NCI-H1417 treated with DMSO at 0.1 percent for 48 hours (cell line): ENCODE measurements at places on chromosomes 16 and 17.

DNA sequence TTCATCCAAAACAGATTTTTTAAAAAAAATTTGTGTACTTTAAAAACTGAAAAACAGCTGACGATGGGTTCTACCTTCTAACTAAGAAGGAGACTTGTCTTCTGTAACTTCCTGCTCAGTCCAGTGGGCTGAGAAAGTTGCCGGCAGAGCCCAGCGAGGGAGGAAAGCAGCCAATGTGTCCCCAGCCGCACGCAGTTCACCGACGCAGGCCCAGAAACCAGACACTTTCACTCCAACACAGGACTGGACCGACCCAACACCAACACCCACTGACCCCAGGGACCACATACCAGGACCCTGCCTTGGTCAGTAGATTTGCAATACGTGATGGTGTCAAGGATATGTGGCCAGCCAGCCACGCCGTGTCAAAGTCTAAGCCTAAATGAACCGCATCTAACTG is 25.6 kb downstream of the TRAP1 start:
- DNase-seq, result no peak

- no peak for DNase-seq
Measured at GRCh38 chr17:35238821-35239220, 4.1 kb upstream of the SLFN5 start.

DNA sequence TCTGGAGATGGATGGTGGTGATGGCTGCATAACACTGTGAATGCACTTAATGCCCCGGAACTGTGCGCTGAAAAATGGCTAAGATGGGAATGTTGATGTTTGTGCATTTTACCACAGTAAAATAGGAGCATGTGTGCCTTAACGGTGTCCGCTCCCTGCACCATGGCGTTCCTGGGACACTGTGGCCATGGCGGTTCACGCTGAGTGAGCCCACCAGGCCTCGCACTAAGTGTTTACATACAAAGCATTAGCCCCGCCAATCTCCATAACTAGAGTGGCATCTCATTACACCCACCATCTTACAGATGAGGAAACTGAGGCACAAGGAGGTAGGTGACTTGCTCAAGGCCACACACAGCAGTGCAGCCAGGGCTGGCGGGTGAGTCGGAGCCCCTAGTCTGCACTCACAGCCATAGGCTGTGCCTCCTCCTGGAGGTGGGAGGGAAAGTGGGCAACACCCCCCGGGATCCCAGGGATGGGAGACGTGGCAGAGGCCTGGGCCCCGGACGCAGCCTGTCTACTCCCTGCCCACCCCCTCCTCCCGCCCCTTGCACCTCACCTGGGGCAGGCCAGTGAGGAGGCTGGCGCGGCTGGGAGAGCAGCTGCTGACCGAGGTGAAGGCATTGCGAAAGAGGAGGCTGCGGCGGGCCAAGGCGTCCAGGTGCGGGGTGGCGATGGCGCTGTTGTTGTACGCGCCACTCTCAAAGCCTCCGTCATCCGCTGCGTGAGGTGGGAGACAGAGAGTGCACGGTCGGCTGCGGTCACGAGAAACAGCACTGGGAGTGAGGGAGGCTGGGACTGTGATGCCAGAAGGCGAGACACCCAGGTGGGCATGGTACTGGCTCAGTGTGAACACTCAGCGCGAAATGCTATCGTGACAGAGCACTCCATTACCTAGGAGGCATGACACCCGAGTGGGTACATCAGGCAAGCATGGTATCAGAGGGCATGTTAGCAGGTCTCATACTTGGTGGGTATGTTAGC is 3.4 kb downstream of the SGSH start:
- DNase-seq, result no peak

GRCh38 chr16:56163938-56164337 is 27.4 kb upstream of the GNAO1 start:
- no peak for DNase-seq

- no peak for DNase-seq
Measured at GRCh38 chr17:67629971-67630320, 87.8 kb upstream of the NOL11 start.

GRCh38 chr17:77881545-77881944 is 77.0 kb upstream of the TNRC6C start:
- no peak for DNase-seq

DNA sequence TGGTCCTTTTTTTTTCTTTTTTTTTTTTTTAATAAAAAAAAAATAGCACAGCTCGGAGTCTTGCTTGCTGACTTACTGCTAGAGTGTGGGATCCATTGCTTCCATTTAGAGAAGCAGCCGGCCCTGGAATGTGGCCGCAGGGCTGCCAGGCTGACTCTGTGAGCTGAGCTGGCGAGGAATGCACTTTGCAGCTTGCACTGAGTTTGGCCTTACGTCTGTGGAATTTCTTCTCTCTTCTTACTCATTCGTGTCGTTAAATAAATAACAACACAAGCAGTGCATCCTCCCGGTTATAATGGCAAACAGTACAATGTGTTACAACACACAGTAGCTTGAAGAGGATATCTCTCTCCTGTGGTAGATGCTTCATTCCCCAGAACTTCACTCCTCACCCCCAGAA is 69.2 kb downstream of the PRKCB start:
- DNase-seq, result no peak

DNA sequence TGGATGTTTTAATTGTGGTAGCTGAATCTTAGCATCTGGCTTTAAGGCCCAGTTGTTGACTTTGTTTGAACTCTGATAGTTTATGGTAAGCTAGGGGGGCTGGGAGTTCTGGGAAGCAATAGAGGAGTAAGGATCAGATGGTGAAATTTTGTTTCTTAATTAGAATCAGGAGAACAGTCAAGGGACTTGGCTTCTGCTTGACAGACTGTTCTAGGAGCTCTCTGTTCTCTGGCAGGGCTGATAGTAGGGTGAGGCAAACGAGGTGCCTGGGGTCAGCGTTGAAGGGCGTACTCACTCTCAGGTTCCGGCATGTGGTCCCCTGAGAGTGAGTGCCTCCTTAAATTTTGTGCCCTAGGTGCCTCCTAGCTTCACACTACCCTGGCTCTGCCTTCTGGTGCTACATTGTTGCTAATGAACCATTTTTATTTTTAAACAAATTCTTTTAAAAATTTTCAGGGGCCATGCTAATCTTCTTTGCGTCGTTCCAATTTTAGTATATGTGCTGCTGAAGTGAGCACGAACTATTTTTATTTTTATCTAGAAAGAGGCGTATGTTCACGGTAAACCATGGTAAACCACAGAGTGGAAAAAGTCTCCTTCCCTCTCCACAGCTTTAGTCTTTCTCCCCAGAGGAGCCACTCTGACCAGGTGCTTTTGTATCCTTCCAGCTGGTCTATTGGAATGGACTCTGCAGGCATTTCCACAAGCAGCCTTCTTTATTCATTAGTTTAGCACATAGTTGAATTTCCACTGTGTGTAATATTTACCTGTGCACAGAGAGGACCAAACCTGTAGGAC is 19.7 kb downstream of the SLC7A6 start:
- DNase-seq, result no peak

DNA sequence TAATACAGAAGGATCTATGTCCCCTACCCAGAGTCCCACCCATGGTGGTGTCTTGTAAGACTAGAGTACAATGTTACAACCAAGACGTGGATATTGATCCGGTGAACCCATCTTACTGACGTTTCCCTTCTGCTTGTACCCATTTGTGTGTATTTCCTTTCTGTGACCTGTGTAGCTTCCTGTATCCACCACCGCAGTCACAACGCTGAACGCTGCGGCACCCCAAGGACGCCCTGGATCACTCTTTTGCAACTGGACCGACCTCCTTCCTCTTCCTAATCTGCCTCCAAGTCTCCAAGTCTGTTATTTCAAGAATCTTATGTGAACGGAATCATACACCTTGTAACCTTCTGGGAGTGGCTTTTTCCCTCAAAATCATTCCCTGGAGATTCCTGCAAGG is 33.5 kb upstream of the CBX4 start:
- DNase-seq, result no peak

DNA sequence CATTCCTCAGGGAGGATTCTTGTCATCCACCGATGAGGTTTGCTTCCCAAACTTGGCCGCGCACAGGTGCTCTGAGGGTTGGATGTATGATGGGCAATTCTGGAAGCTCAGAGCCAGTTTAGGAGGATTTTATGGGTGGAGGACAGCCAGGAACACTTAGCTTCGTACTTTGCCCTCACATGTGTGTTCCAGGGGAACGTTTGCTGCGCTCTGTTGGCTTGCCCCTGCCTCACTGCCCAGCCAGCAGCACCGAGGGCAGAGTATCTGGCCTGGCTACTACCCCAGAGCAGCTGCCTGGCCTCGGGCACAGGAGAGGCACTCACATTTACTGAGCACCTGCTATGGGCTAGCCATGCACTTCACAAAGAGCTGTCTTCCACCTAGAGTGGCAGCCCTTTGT is 14.1 kb downstream of the SEZ6 start:
- DNase-seq, result no peak

DNA sequence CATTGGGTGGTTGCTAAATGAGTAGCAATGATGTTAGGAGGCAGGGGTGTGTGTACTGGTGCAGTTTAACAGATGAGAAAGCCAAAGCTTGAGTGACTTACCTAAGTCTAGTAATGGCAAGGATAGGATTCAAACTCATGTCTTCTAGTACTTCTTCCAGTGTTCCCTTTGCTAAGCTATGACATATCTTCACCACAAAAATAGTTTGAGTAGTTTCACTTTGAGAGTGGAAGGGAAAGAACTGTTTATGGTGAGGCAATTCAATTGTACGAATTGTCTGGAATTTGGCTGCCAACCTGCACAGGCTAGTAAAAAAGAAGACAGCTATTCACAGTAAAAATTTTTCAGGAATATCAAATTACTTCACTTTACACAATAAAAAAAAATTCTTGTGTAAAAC is 138.0 kb downstream of the NLK start:
- no peak for DNase-seq

- no peak for DNase-seq
Measured at GRCh38 chr16:73413091-73413829, 365.3 kb upstream of the ZFHX3 start.

- DNase-seq, result no peak
Measured at GRCh38 chr16:54110016-54110981, 176.3 kb downstream of the IRX3 start.

DNA sequence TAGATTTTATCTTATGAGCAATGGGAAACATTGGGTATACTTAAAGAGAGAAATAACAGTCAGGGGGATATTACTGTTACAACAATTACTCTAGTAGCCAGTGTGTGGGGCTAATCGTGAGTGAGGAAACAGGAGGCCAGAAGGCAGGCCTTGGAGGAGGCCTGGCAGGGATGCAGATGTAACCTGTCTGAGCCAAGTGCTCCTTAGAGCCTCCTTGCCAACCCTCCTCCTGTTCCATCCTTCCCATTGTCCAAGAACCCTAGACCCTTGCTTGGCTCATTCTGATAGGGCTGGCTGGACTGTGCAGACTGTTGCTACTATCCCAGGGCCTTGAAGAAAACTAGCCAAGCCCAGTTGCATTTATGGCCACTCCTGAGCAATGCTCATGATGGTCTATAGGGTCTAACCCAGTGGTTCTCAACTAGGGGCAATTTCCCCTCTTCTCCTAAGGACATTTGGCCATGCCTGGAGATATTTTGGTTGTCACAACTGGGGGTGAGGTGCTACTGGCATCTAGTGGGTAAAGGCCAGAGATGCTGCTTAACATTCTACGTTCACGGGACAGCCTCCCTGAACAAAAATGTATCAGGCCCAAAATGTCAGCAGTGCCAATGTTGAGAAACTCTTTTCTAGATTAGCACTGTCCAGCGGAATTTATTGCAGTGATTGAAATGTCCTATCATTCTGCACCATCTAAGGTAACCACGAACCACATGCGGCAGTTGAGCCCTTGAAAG is 24.4 kb upstream of the WSCD1 start:
- DNase-seq, result no peak

DNA sequence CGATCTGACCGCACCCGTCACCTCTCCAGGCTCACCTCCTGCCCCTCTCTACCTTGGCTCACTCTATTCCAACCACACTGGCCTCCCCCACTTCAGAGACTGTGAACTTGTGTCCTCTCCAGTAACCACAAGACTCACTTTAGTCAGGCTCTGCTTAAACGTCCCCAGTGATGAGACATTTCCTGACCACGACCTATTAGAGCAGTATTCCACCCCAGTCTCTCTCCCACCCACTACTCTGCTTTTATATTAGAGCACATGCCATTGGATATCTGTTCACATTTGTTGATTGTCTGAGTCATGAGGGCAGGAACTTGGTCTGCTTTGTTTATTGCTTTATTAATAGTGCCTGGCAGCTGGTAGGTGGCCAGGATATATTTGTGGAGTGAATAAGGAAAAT is 20.1 kb downstream of the COX11 start:
- DNase-seq, result no peak

DNA sequence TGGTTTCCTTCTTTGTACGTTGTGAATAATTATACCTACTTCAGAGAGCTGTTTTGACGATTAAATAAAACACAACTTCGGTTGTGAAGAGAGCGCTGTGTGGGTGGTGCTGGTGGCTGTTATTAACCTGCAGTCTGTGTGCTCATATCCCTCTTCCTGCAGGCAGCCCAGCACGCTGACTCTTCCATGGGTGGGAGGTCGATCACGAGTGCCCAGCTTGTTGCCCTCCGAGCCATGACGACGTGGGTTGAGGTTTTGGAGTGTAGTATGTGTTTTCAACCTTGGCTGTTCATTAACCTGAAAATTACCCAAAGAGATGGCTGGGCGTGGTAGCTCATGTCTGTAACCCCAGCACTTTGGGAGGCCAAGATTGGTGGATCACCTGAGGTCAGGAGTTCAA is 11.3 kb upstream of the GCSH start:
- DNase-seq, result no peak

DNA sequence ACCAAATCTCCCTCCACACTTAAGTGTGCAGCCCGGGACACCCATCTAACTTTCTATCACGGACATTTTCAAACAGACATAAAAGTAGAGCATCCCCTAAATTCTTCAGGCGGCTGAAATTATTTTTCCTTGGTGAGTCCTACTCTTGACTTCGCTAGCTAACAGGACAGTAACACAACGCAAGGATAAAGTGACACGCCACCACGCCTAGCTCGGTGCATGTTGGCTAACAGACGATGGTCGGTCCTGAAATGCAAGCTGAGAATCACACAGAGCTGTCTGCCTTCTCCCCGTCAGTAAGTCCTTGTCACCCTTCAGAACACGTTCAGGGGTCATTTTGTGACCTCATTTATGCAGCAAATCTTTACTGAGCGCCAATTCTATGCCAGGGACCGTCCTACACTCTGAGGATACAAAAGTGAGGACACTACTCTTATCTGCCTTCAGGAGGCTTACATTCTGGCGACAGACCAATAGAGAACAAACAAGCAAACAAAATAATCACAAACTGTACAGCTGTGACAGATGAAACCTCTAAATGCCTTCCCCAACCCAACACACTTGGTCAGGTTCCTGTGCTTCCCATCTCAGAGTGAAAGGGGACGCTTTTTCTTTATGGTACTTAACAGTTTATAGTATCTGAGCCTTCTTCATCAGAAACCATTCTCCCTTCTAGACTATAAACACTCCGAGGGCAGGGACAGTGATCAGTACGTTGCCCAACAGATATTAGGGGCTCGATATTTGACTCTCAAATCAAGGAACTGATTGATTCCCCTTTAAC is 1.3 kb downstream of the NTAN1 start:
- DNase-seq, result no peak

DNA sequence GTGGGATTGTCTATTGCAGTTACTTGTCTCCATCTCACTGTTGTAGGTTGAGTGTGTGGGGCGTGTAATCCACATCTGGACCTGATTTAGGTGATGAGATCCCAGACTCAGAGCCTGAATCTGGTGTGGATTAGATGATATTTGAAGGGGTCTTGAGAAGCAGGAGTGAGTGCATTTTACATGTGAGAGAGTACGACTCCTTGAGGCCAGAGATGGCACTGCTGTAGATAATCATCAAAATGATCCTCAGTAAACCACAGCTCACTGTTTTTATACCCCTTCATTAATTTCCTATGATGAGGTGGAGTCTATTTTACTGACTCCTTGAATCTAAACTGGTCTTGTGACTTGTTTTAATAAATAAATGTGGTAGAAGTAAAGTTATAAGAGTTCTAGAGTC is 732.5 kb downstream of the KCNJ2 start:
- DNase-seq, result no peak
